ENCODE measurements at places on chromosomes 16 and 17. TPM values are rescaled to one million over a fixed set of nuclear protein-coding genes. Genes with fewer than 3 reads are reported as not detected.

The BICDL2 gene
- total RNA-seq: 5.1 TPM

The HNF1B gene
- total RNA-seq: 0.31 TPM

The STUB1 gene
- 72.5 TPM for total RNA-seq

The KRTAP2-3 gene
- 0.45 TPM for total RNA-seq

The SLC47A1 gene
- 5.5 TPM for total RNA-seq

The KIF19 gene
- not detected for total RNA-seq

The ITGA2B gene
- 13.6 TPM for total RNA-seq

The RHBDL1 gene
- total RNA-seq: 6.0 TPM

The CTRB2 gene
- not detected for total RNA-seq

The FAM83G gene
- total RNA-seq: 15.0 TPM

The ABAT gene
- 20.7 TPM for total RNA-seq

The DOC2B gene
- total RNA-seq: 60.2 TPM

The KRT32 gene
- not detected for total RNA-seq

The ARL16 gene
- 44.5 TPM for total RNA-seq

The TBC1D28 gene
- total RNA-seq: 0.18 TPM

The CDH11 gene
- 333 TPM for total RNA-seq

The KRT31 gene
- not detected for total RNA-seq

The C1QTNF1 gene
- total RNA-seq: 22.1 TPM

The SEZ6L2 gene
- total RNA-seq: 30.4 TPM

The RASL10B gene
- 20.5 TPM for total RNA-seq

The OVCA2 gene
- total RNA-seq: 24.5 TPM

The OR1F1 gene
- not detected for total RNA-seq

The PRR11 gene
- 15.1 TPM for total RNA-seq

The PLCG2 gene
- 5.7 TPM for total RNA-seq

The MT3 gene
- total RNA-seq: not detected

The ACSM2A gene
- total RNA-seq: not detected

The KRT36 gene
- total RNA-seq: not detected

The OTOP3 gene
- not detected for total RNA-seq

The SMIM22 gene
- not detected for total RNA-seq

The PMFBP1 gene
- 3.7 TPM for total RNA-seq

The TNFRSF17 gene
- not detected for total RNA-seq

The MYH2 gene
- not detected for total RNA-seq

The EPX gene
- not detected for total RNA-seq

The NPIPB9 gene
- total RNA-seq: 3.6 TPM

The ABCA3 gene
- total RNA-seq: 3.5 TPM

The PCTP gene
- total RNA-seq: 13.3 TPM

The TPSAB1 gene
- total RNA-seq: not detected

The RCVRN gene
- 1.8 TPM for total RNA-seq

The CD300LF gene
- total RNA-seq: not detected

The CCL17 gene
- total RNA-seq: not detected

The CENPN gene
- total RNA-seq: 13.1 TPM

Measured in mesothelial cell of epicardium (in vitro differentiated cells).